ENCODE measurements at places on chromosomes 5 and 9.

GRCh38 chr9:137757139-137757538 lies 120.4 kb upstream of the CACNA1B start:
- DNase-seq, result no peak

DNA sequence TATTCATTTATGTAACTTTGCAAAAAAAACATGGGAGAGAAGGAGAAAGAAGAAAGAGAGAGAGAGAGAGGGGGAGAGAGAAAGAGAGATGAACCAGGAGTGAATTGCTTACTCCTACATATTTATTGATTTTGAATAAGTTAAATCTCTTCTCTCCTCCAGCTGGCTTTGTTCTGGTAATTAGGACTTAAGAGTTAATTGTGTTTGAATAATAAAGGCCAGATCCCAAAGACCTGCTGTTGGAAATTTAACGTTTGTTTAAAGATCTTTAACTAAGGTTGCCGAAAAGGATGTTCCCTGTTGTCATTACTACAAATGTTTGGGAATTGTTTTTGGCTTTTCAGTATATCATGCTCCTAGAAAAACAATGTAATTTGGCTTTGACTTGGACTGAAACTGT lies 473.0 kb downstream of the TUSC1 start:
- no peak for DNase-seq

DNA sequence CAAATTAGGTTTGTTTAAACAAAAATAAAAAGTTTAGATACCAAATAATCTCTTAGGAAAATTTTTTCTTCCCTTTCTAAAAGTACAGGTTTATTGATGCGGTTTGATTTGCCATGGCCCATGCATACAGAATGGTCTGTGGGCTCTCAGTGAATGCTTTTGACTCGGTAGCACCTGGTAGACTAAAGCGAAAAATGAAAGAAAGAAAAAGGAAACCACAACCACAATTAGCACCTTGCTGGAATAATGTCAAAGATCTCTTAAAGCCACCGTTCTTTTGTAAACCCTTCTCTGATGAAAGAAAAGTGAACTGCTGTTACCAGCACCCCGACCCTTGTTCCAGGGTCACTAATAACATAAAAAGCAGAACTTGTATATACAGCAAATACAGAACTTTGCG lies 157.9 kb downstream of the NFIB start:
- no peak for DNase-seq

DNA sequence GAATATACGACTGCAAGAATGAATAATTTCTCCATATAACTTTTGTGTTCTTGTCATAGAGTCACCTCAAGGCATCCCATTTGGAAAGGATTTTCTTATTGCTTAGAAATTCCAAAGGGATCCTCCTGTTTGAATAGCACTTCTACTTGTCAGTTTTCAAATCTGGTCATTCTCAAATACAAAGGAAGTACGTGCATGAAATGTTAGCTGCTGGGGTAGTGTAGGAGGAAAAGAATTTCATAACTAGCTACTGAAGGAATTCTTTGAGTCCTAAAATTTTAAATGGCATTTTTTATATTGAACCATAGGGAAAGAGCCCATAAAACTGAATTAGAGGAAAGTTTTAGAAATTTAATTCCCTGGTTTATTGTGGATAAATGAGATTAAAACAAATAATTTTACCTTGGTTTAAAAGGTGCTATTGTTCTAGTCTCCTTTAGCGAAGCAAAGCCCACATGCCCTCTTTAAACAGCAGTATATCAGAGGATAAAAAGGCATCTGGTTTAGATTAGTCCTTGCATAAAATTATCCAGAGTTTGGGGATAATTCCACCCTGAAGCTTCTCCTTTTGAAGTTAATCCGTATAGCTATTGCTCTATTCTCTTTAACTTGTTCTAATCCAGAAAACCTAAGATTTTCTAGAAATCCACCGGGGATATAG lies 2.0 kb upstream of the MPDZ start:
- no peak for DNase-seq

DNA sequence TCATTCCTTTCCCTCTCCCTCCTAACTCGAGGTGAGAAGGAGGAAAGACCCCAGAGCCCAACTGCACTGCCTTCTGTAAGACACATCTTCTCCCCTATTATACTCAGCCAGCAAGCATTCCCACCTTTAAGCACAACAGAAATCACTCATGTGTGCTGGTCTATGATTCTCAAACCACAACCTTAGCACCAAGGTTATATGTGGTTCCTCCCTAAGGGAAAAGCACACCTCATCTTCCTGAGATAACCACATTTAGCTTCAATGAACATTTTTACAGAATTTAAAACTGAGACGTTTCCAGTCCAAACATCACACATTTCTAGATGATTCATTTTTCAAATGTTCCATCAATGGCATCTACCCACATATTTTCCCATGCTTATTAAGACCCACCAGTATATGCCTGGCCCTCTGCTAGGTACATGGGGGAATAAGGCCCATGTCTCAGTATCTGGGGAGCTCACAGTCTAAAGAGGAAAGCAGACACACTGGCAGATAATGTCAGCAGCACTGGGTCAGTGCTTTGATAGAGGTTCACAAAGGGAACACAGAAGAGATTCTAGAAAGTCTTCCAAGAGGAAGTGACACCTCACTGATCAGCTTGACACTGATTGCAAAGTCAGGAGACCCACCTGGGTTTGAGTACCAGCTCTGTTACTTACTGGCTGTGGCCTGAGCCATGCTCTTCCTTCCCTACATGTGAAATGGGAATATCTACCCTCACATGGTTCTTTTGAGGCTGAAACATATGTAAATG lies 245.4 kb downstream of the DENND1A start:
- DNase-seq, result no peak

DNA sequence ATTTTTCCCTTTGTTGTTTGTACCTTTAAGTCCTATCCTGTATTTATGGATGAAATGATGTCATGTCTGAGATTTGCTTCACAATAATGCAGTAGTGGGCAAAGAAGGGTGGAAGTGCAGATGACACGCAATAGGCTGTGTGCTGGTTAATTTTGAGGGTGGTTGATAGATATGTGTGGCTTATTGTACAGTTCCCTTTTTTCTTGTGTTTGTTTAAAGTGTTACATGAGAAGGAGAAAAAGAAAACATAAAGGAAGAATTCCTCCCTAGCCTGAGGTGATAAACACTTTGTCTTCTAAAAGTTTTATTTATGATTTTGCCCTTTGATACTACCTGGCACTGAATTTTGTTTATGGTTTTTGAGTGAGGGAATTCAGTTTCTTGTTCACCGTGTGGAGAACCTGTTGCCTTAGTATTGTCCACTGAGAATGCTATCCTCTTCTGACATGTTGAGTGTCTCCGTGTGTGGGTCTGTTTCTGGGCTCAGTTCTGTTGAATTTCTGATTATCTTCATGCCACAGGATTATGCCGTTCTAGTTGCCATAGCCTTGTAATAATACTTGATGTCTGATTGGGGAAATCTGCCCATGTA lies 52.3 kb upstream of the FAM120AOS start:
- DNase-seq, result no peak

DNA sequence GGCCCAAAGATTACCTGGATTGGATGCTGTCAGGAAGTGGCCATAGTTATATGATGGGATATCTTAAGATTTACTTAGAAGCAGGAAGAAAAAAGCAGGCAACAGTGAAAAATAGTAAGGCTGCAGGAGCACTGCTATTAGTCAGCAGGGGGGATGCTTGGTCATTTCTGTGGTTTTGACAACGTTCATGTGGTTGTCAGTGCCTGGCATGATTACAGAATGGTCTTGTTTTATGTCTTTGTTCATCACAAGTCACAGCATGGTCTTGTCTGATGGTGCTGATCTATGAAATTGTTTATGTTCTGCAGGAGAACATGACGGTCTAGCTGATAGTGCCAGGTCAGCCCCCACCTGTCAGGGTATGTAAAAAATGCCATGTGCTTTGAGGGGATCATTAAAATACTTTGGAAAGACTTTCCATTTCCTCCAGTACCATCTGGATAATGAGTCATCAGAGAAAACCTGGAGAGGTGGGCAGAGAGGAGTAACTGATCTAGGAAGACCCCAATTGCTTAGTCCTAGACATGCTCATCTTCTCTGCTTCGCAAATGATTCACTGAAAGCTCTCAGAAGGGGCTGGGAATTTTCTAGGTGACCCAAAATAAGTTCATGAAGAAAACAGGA lies 48.5 kb downstream of the PLGRKT start:
- DNase-seq, result no peak

DNA sequence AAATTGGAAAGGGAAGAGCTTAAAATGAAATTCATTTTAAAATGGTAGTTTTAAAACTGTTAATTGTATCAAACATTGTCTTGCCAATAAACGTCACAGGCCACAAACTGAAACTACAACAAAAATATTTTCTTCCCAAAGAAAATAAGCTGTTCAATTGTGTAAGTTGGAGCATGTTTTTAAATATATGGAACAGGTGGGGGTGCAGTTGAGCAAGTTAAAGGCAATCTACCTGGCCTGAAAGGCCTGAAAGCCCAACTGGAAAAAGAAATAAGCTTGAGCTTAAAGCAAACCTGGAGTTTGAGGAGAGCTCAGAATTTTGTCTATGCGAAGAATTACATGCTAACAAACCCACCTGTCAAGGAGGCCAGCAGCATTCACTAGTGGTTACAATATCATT lies 439.5 kb downstream of the ACTL7B start:
- DNase-seq, result no peak

- peak; percentile 46 for DNase-seq
These were observed 547 bp downstream of the ANP32B start for GRCh38 chr9:97983589-97984187.

GRCh38 chr9:121597698-121598166 lies 53.7 kb upstream of the DAB2IP start:
- DNase-seq, result no peak

GRCh38 chr9:99201603-99202002 lies 20.1 kb downstream of the ALG2 start:
- no peak for DNase-seq

GRCh38 chr5:164799391-164799790 lies 1294.0 kb downstream of the MAT2B start:
- no peak for DNase-seq

DNA sequence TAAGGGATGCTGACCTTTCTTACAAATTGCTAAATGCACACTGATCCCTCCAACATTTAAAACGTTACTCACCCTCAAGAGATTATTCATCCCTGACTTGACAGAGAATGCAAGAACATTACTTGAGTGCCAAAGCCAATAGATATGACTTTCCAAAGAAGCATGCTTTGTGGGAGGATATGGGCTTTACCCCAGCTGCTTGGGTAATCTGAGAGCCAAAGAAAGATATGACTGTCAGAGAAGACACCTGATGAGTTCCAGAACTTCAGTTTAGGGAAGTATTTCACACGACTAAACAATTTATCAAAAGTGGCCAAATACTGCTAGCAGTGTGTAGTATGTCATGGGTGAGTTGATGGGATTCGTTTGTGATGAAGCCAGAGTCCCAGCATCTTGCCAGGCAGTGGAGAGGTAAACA lies 7.4 kb upstream of the SPDL1 start:
- no peak for DNase-seq

- DNase-seq, result no peak
These were observed 523.0 kb downstream of the CSNK1G3 start for GRCh38 chr5:124034963-124035362.

GRCh38 chr9:130174920-130175321 lies 2.7 kb downstream of the NCS1 start:
- no peak for DNase-seq

GRCh38 chr5:134289509-134290113 lies 63.7 kb upstream of the PPP2CA start:
- DNase-seq, result peak; percentile 29

GRCh38 chr9:22423566-22423965 lies 23.1 kb upstream of the DMRTA1 start:
- no peak for DNase-seq

Measured in left renal cortex interstitium (tissue), 4 donors.